ENCODE measurements at places on chromosomes 7 and 10.

GRCh38 chr7:149713061-149713730, 60.2 kb downstream of the ZNF467 start:
- DNase-seq = no peak

- DNase-seq = no peak
These were observed 17.7 kb downstream of the SH2D4B start for GRCh38 chr10:80555415-80555814.

DNA sequence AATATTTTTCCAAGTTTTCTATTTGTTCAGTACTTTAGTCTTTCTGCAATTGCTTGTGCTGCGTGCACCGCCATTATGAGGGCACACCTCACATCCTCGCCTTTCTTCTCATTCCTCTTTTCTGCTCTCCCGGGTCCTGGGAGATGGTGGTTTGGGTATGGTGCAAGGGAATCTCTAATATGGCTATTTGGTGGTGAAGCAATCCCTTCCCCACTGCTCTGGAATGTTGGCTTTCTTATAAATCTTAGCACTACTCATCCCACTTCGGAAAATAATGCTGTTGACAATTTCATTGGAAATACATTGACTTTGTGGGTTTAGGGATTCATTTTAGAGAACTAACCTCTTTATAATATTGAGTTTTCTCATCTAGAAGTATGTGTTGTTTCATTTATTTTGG, 1.9 kb upstream of the GCK start:
- no peak for DNase-seq

- DNase-seq = no peak
These were observed 184.5 kb upstream of the INHBA start for GRCh38 chr7:41887416-41887815.

DNA sequence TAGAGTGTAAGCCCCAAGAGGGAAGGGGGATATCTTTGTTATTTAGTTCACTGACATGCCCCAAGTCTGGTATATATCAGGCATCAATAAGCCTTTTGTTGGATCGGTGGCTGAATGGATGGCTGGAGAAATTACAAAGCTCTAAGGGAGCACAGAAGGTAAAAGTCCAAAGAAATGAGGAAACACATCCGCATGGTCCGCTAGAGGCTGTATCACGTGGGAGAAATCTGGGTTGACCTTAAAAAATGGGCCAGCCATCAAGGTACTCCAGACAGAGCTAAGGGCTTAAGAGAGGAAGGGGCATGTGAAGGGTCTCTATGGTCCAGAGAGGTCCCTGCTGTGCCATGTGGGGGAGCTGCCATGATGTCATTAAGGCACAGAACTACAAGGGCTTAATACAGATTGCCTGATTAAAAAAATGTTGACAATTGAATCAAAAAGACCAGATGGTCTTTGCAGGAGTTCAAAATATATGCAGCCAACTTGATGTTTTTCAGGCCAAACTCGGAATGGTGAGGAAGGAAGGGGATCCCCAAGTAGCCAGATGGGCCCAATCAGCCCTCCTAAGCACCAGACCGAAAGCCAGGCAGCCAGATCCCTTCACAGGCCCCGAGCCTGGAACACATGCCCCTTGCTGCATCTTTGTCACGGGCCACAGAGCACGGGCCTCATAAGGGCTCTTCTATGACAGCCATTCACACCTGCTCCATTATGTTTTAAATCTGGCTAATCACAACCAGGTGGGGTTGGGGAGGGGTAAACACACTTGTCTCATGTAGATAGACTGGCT, 31.9 kb downstream of the SCRN1 start:
- no peak for DNase-seq

DNA sequence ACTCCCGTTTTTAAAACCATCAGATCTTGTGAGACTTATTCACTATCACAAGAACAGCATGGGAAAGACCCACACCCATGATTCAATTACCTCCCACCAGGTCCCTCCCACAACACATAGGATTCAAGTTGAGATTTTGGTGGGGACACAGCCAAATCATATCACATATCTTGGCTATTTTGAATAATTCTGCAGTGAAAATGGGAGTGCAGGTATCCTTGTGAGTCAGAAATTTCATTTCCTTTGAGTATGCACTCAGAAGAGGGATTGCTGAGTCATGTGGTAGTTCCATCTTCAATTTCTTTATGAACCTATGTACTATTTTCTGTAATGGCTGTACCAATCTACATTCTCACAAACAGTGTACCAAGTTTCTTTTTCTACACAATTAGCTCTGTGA, 125.8 kb downstream of the ANKRD7 start:
- no peak for DNase-seq
